ENCODE measurements at places on chromosomes 12 and 14. TPM values are rescaled to one million over a fixed set of nuclear protein-coding genes. Genes with fewer than 3 reads are reported as not detected.
A peak's percentile ranks its signal among the peaks of the same experiment; 100 is the strongest.

Gene IL31
- total RNA-seq, result not detected

Gene BEGAIN
- total RNA-seq, result under 0.01 TPM

Gene PRPH
- 0.50 TPM for total RNA-seq

Gene FANCM
- 3.1 TPM for total RNA-seq

Gene CLEC14A
- total RNA-seq, result 2.6 TPM

GRCh38 chr14:31360919-31361662 is 59.3 kb downstream of the HEATR5A start:
- DNase-seq, result peak; percentile 5

DNA sequence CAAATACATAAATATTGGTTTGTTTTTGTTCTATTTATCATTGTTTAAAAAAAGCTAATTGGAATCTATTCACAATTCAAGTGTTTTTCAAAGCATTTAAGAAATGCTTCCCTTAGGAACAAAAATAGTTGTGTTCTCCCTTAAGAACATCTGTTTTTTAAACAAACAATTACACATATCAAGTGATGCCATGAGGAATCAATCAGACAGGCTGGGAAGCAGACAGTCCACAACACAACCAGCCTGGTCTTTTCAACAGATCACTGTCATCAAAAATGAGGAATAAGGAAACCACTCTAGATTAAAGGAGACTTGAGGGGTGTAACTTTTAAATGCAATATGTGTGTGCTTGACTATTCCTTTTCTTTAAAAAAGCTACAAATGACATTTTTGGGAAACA is 25.5 kb downstream of the GALC start:
- DNase-seq, result no peak

GRCh38 chr12:121089031-121089812 is 43.5 kb upstream of the P2RX7 start:
- DNase-seq, result no peak

DNA sequence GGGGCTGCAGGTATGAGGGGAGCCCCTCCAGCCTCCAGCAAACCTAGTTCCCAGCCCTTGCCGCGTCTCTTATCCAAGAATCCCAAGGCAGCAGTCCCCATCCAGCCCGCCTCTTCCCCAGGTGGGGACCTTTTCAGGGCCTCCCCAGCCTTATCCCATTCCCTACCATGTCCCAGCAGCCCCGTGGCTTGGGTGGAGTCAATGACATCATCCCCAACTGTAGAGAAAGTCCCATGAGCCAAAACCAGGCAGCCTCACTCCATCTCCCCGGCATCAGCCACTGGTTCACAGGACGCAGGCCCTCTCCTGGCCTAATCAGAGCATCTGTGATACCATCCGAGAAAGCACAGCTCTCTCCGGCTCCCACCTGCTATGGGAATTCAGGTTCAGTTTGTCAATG is 131.0 kb downstream of the NCOR2 start:
- no peak for DNase-seq

- DNase-seq, result peak; percentile 58
Measured at GRCh38 chr12:85866986-85867776, 6.9 kb upstream of the NTS start.

DNA sequence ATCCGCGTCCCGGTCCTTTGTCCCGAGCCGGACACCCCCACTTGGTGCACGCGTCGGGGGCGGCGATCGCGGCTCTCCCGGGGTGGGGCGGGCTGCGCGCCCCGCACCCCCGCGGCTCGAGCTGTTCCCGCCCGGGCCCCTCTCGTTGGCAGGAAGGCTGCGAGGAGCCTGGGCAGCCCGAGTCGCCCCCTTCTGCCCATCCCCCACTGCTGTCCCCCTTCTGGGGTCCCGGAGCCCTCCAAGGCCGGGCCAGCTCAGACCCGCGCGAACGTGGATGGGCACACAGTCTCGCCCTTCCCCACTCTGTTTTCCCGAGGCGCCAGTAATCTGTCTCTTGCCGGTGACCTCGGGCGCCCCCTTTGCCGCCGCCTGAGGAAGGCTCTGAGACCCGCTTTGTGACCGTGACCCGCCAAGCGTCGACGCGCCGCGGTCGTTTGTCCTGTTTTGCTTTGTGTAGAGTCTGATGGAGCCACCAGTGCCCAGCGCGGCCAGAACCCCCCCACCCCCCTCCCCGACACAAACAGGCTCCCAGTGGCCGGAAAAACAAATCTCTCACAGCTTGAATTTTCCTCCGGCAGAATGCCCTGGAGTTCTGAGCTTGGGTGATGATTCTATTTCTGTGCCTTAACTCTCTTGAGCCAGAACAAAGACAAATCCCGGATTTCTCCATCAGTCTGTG is 610 bp downstream of the C14orf132 start:
- DNase-seq, result peak; percentile 34

GRCh38 chr14:74347097-74347794 is 1.0 kb upstream of the VRTN start:
- no peak for DNase-seq

DNA sequence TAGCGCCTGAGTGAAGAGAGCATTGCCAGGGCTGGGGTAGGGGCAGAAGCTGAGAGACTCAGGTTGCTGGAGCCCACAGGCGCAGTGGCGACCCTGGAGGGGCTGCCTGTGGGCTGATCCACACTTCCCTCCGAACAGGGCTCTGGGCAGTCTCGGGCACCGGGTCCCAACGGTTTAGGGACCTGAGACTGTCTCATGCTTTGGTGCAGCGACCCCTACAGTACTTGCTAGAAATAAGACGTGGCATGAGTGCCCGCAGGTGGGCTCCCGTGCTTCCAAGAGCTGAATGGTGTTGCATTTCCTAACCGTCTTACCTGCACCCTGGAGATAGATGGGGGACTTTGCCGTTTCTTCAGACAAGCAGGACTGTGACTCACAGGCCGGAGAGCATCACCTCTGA is 57.4 kb downstream of the AACS start:
- DNase-seq, result no peak

DNA sequence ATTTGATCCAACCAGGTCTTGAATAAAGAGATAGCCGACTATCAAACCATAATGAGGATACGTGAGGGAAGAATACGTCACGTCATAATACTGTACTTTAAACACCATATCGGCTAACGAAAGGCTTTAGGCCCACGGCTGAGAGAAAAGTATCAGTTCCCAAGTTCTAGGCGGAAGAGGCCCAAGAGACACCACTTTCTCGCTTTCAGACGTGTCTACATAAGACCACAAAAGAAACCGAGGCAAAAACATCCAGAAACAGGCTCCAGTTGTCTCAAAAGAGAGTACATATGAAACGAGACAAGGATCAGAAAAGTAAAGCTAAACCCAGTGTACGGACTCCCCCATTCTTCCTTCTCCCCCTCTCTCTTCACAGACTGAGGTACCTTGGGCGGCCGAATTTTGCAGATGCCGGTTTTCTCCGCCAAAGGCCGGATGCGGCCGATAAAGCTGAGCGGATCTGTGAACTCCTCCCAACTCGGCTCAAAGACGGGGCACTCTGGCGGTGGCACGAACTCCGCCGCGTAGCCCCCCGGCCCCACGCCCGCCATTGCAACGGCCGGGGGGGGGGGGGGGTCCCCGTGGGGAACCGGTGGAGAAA is 479 bp downstream of the KDM5A start:
- peak; percentile 19 for DNase-seq

- no peak for DNase-seq
Measured at GRCh38 chr12:27695556-27696292, 523 bp upstream of the REP15 start.

- DNase-seq, result peak; percentile 46
Measured at GRCh38 chr12:52182898-52183543, 8.8 kb downstream of the KRT80 start.

Measured in fibroblast of lung (primary cell).